Spinal cord (tissue), 10 donors: ENCODE measurements at places on chromosomes 3 and 15. TPM values are rescaled to one million over a fixed set of nuclear protein-coding genes. Genes with fewer than 3 reads are reported as not detected.

- DNase-seq: no peak
Observed at GRCh38 chr3:33030802-33031201, 66.1 kb downstream of the GLB1 start.

DNA sequence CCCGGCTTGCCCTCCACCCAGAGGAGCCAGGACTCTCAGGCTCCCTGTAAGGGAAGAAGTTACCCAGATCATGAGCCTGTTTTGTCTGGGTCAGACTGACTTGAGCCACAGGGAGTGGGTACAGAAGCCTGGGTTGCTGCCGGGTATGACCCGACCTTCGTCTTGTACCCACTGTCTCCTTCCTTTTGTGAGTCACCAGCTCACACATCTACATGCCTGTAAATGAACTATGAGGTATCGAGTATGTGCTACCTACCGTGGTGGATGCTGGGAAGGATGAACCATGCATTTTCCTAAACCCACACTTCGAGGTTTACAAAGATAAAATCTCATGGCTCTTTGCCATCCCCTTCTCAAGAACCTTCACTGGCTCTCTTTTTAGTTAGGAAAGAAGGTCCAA, 56.9 kb downstream of the CACNA1D start:
- DNase-seq: no peak

THAP10 gene
- 4.3 TPM for total RNA-seq

DNA sequence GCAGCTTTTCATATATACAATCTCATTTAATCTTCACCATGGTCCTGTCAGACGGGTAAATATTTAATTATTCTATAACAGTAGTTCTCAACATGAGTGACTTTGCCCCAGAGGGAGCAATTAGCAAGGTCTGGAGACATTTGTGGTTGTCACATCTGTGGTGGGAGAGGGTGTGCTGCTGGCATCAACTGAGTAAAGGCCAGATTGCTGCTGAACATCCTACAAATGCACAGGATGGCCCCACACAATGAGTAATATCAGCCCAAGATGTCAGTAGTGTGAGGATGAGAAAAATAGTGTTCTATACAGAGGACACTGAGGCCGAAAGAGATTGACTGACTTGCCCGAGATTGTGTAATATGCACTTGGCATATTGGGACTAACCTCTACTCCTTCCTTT, 156.0 kb downstream of the AGBL1 start:
- DNase-seq: no peak

KNG1 gene
- not detected for total RNA-seq

GRCh38 chr3:144185276-144185675, 213.7 kb downstream of the DIPK2A start:
- no peak for DNase-seq

GRCh38 chr3:4978966-4979427, 240 bp upstream of the BHLHE40 start:
- DNase-seq: no peak

GRCh38 chr3:172449466-172450149, 1.4 kb upstream of the GHSR start:
- DNase-seq: no peak
